Ascending aorta (tissue), 2 donors: ENCODE measurements at places on chromosomes 5 and 9. TPM values are rescaled to one million over a fixed set of nuclear protein-coding genes. Genes with fewer than 3 reads are reported as not detected.

- peaks cover 5% of the 10 kb centered on the region for H3K4me1 ChIP-seq
- no peaks in the 10 kb centered on the region for H3K27me3 ChIP-seq
- no peak overlapping the region for H3K4me3 ChIP-seq
- H3K27ac ChIP-seq: peak overlapping the region; percentile 56
- no peaks in the 10 kb centered on the region for H3K36me3 ChIP-seq
Observed at GRCh38 chr5:153342487-153342886, 148.0 kb upstream of the GRIA1 start.

GRCh38 chr5:126370796-126371718, 52.2 kb upstream of the GRAMD2B start:
- no peak for DNase-seq
- H3K27ac ChIP-seq: no peak overlapping the region
- H3K36me3 ChIP-seq: no peaks in the 10 kb centered on the region

GRCh38 chr5:76544268-76544926, 78.8 kb downstream of the F2RL2 start:
- H3K36me3 ChIP-seq: no peaks in the 10 kb centered on the region
- no peaks in the 10 kb centered on the region for H3K4me1 ChIP-seq
- DNase-seq: no peak

TEX48 gene
- total RNA-seq: not detected
